ENCODE measurements at places on chromosomes 2 and 18.

GRCh38 chr2:149616681-149617456 lies 29.3 kb upstream of the MMADHC start:
- DNase-seq: no peak

DNA sequence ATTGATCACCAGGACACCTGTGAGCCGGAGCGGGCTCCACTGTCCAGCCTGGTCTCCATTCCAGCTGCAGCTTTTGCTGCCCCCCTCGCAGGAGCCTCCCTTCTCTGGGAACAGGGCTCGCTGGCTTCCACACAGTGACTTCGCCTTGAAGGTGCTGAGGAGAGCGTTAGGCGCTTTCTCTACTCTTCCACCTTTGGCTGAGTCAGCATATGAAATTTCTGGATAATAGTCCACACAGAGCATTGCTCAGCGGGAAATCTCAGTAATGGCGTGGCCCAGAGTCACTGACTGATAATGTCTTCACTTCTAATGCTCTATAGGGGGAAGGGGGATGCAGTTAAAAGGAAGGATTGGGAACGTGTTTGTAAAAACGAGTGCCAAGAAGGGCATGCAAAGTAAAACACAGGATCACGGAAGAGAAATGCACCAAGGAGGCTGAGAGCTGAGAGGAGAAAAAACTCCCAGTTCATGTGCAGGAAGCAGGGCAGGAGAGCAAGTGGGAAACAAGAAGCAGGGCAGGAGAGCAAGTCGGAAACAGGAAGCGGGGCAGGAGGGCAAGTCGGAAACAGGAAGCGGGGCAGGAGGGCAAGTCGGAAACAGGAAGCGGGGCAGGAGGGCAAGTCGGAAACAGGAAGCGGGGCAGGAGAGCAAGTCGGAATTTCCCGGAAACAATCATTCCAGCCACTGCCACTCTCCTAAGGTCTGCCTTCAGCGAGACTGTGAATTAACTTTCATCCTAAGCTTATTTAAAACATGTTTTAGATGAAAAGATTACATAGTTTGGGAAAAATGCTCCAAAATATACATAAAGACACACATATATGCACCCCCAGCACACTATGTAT lies 77.7 kb downstream of the MYT1L start:
- DNase-seq: no peak

- no peak for DNase-seq
Observed at GRCh38 chr2:219220652-219221402, 2.1 kb upstream of the ABCB6 start.

- DNase-seq: no peak
Observed at GRCh38 chr18:73520229-73520628, 627.4 kb downstream of the FBXO15 start.

- no peak for DNase-seq
Observed at GRCh38 chr2:191615596-191615995, 62.3 kb upstream of the NABP1 start.

DNA sequence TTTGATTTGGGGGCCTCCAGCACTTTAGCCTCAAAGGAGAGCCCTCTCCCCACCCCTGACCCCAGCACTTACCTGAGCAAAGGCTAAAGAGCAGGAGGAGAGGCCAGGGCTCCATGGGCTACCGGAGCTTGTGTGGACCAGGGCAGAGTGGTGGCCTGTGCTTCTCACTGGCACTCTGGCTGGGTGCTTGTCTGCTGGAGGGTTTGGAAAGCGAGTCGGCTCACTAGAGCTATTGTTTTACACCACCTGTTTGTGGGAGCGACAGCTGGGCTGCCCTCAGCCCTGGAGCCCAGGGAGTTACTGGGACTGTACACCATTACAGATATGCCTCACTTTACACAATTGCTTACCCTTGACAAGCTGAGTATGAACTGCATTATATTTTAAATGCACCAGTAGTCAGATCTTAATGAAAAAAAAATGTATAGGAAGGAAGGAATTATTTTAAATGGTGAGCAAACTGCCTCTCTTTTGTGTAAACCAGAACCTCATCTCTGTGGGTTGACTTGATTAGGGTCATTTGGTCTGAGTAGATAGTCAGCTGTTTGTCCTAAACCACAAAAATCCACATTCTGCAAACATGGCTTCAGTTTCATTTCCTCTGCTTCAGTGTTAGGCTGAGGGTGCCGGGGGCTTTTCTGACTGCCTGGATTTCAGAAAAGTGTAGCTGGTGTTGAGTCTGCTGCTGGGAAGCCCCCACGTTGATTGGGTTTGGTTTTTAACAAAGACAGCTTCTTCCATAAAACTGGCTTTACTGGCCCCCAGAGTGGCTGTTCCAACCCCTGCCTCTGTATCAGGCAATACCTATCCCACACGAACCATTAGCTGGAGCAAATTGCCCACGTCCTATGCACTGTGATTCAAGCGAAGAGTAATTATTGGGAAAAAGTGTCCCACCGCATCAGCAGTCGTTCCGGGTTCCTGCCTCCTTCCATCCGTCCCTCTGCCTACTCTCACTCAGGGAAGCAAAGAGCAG lies at the start of gene CHRNA1:
CHRNA1 (minus strand) TSS at position 193 of the 976 bp plus-strand sequence; CDS start at position 115, 78 bp downstream.
- DNase-seq: peak; percentile 85

DNA sequence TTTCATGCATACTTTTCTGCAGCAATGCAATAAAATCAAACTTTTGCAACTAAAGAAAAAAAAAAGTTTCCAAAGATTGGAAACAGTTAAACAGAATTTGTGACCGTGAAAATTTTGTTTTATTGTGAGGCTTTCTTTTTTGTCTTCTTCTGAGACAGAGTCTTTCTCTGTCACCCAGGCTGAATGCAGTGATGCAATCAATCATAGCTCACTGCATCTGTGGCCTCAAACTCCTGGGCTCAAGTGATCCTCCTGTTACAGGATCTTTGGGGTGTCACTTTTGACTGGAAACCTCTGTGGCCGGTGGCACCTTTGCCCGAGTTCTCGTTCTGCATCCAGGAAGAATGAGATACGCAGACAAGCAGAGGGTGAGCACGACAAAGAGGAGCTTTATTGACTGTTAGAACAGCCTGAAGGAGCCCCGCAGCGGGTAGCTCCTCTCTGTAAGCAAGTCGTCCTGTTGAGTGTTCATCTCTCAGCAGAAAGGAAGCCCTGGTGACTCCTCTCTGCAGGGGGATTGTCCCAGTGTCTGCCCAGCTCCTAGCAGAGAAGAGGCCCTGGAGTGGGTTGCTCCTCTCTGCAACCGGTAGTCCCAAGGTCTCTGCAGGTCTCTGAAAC lies 16.9 kb upstream of the ILKAP start:
- no peak for DNase-seq

- no peak for DNase-seq
Observed at GRCh38 chr2:234534515-234534914, 37.6 kb upstream of the ARL4C start.

DNA sequence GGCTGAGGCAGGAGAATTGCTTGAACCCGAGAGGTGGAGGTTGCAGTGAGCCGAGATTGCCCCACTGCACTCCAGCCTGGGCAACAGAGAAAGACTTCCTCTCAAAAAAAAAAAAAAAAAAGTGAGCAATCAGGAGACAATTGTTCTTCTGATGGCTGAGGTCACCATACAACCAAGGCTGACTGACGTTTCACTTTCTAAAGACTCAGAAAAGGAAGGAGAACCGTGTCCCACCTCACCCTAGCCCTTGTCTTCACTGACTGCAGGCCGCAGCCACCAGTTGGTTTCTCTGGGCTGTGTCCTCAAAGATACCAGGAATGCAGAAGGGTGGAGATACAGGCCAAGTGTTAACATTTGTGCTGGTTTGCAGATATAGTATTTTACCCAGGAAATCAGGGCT lies 7.7 kb upstream of the SLC35F6 start:
- no peak for DNase-seq

DNA sequence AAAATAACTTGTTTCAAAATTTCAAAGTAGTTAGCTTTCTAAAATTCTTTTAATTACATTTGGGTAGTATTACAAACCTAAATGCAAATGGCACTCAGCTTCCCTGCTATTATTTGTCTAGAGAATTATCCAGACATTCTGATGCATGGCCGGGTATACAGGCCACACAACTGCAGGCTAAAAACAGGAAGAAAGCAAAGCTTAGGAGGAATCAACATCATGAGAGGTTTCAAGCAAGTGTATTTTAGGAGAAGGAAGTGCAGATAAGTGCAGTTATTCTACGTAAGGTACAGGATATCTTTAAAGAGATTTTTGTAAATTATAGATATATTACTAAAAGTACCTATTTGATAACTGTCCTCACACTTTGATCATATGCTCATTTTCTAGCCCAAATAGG lies 46.8 kb upstream of the RNU4ATAC start:
- DNase-seq: no peak

GRCh38 chr2:212421556-212422334 lies 116.9 kb downstream of the ERBB4 start:
- DNase-seq: no peak

DNA sequence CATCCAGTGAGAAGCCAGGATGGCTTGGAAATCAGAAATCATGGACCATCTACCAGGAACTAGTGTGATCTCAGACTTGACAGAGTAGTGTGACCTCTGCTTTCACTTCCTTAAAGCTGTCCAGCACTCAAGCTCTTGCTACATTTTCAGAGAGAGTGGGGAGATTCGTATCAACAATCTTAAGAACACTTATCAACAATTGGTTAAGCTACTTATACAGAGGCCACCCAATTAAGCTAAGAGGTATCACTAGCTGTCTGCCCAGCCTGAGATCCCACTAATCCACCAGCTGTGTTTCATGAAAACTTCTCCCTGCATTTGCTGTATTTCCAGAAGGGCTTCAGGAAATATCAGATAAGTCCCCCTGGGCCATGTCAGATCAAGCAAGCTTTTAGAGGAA lies 4.2 kb downstream of the RPRM start:
- DNase-seq: peak; percentile 97

DNA sequence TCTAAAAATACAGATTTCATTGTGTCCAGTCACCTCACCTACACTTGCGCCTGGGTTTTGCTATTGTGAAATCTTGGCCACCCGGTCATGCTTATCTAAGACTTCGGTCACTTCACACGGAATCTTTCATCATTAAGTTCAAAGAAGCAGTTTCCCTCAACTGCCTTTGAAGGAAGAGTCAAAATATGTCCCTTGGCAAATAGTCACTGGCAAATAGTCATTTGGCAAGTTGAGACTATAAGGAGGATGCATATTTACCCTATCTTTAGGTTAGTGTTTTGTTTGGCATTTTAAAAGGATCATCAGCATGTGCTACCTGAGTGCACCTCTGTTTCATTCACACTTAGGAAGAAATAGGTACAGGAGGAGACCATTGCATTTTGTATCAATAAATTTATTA lies 95.9 kb downstream of the FEZ2 start:
- DNase-seq: no peak

DNA sequence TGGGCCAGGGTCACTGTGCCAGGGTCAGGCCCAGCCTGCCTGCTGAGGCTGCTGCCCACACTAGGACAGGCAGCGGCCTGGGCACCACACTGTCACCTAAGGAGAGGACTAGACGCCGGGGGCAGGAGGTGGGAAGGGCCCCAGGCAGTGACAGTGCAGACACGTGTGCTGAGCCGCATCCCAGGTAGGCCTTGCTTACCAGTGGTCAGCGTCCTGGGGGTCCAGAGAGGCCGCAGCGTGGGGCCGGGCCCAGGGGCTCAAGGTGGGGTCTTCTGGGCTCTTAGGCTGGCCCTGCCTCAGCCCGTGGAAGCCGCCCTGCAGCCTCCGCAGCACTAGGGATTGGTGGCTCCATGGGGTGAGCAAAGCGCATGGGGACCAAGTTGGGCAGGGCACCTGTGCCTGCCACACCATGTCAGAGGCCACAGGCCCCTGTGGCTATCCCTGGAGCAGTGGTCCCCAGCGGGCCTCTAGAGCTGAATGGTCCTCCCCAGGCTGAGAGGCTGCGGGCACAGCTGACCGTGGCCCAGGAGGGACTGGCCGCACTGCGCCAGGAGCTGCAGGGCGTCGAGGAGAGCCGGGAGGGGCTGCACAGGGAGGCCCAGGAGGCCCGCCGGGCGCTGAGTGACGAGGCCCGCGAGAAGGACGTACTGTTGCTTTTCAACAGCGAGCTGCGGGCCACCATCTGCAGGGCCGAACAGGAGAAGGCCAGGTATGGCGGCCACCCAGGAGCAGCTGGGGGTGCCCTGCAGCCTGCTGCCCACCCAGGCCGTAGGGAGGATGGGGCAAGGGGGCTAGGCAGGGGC lies 35.2 kb upstream of the SNED1 start:
- no peak for DNase-seq

GRCh38 chr2:18267501-18267900 lies 293.0 kb downstream of the RDH14 start:
- DNase-seq: no peak

GRCh38 chr2:49845671-49846070 lies 691.4 kb upstream of the FSHR start:
- no peak for DNase-seq

GRCh38 chr2:7666596-7667259 lies 749.5 kb downstream of the RNF144A start:
- peak; percentile 99 for DNase-seq

GRCh38 chr2:235542733-235543127 lies 48.9 kb downstream of the AGAP1 start:
- no peak for DNase-seq

GRCh38 chr2:190533968-190534309 lies 583 bp downstream of the NEMP2 start:
- no peak for DNase-seq

DNA sequence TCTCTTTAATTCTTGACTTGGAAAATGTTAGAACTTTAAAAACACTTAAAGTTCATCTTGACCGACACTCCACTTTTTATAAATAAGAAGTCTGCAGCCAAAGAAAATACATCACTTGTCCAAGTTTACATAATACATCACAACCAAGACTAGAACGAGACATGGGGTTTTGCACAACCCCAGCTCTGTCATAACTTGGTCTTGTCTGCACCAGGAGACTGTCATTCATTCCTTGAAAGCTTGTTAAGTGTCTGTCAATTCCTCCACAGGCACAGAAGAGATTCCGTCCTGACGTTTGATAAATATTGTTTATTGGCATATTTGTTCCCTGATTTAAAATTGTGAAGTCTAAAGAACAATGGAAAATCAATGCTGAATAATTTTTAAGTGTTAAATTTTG lies 139.5 kb upstream of the SETBP1 start:
- no peak for DNase-seq

GRCh38 chr2:200961674-200962073 lies 1.8 kb downstream of the ORC2 start:
- DNase-seq: no peak

GRCh38 chr2:25347205-25347815 lies 5.6 kb upstream of the DNMT3A start:
- DNase-seq: no peak

DNA sequence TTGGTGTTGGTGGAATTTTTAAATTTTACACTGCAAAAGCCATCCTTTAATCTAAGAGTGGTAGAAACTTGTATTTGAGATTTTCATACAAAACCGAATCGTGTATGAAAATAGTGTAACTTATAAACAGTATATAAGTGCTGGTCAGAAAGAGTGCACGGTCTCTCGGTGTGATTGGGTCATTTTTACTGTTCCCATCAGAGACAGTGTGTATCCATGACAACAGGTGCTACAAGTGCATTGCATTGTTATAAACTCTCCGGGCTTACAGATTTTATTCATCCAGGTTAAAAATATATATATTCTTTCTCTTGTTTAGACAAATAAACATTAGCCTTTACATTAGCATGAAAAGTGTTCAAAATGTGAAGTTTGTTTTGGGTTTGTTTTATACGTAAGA lies 721.9 kb downstream of the METTL4 start:
- no peak for DNase-seq

Data from NCI-H524 (cell line).